ENCODE measurements at places on chromosomes 13 and 19.

DNA sequence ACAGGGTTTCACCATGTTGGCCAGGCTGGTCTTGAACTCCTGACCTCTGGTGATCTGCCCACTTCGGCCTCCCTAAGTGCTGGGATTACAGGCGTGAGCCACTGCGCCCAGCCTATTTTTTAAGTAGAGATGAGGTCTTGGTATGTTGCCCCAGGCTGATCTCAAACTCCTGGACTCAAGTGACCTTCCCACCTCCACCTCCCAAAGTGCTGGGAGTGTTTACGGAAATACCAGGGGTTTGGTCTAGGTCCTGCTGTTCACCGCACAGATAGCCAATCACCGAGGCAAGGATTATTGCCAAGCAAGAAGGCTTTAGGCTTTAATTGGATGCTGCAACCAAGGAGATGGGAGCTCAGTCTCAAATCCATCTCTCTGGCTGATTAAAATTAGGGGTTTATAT lies 11.6 kb downstream of the CLEC4G start:
- no peak for DNase-seq

DNA sequence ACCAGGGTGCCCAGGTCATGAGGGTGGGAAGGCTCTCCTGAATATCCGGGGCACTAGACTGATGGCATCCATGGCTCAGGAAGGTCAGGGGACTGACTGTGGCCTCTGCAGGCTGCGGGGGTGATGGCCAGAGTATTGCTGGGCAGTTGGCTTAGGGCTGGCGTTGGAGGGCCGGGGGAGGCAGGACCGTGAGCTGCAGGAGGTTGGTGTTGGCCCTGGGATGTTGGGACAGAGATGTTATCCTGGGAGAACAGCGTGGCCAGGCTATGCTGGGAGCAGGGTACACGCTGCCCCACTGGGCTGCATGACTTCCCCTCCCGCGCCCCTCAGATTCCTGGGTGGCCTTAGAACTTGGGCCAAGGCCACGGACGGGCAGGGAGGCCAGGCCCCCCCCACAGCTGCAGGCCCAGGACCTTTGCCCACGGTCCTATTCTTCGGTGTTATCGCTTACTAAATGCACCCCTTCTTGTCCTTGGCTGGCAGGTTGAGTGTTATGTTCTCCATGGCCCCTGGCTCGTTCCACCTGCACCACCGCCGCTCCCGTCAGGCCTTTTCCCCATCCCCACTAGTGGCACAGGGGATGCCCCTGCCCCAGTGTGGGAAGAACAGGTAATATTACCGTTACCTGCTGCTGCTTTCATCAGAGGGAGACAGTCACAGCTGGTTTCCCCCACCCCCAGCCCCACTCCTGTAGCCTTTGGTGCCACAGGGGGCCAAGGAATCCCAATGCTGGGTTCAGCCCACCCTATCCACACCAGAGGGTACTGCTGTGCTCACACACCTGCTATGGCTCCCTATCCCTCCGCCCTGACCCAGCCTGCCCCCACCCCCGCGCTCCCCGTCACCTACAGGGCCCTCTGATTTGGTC lies 3.2 kb upstream of the ISYNA1 start:
- DNase-seq: no peak

- DNase-seq: peak; percentile 88
Measured at GRCh38 chr19:3987619-3988371, 2.5 kb upstream of the EEF2 start.

- no peak for DNase-seq
Measured at GRCh38 chr13:111552891-111553655, 232.6 kb downstream of the TEX29 start.

GRCh38 chr13:44976949-44977583 lies 12.2 kb downstream of the NUFIP1 start:
- no peak for DNase-seq

GRCh38 chr13:46392967-46393366 lies 5.9 kb upstream of the RUBCNL start:
- no peak for DNase-seq

DNA sequence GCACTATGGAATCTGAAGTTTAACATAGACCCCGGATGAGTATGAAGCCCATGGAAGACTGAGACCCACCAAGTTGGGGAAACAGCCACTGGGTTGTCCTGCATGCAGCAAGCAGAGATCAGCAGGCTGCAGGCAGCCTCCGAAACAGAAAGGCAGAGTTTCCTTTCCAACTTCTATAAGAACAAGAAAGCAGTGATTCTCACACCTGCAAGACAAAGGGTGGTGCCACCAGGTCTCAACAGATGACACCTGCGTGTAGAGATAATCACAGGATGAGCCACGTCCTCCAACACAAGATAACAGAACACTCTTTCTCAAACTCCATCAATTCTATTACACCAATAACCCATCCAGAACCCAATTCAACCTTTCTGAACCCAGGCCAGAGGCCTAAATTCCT lies 457.9 kb downstream of the FOXO1 start:
- DNase-seq: no peak

- DNase-seq: peak; percentile 89
Measured at GRCh38 chr19:17757125-17757524, 5.8 kb downstream of the FCHO1 start.

DNA sequence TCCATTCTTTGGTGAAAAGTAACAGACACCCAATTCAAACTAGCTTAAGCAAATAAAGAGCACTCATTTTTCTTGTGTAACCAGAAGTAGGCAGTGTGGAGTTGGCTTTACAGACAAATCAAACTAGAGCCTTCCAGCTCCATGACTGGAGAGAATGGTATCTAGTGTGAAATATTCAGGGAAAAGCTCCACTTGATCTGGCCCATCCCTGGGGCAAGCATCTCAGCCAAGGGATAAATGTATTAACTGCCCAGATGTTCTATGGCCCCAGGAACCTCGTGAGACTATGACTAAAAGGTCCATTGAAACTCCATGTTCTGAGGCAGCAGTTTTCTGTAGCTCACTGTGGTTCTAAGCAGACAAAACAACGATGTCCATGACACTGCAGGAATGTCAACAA lies 49.9 kb downstream of the TBC1D4 start:
- no peak for DNase-seq

GRCh38 chr13:23427342-23427843 lies 6.1 kb downstream of the SACS start:
- DNase-seq: no peak

DNA sequence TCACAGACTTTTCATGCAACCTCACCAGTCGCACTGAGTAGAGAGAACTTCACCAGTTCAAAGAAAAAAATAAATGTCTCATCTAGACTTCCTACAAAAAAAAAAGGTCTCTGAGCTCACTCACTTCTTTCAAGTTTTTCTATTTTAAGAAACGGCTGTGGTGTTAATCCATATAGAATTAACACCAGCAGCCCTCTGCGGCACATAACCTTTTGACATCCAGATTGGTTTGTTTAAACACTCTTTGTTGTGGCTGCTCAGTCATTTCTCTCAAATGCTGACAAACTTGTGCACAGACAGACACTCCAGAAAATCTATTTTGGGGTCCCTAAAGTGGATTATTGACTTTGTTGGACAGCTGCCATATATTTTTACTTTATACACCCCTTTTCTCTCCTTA lies 874.9 kb downstream of the EFNB2 start:
- no peak for DNase-seq

DNA sequence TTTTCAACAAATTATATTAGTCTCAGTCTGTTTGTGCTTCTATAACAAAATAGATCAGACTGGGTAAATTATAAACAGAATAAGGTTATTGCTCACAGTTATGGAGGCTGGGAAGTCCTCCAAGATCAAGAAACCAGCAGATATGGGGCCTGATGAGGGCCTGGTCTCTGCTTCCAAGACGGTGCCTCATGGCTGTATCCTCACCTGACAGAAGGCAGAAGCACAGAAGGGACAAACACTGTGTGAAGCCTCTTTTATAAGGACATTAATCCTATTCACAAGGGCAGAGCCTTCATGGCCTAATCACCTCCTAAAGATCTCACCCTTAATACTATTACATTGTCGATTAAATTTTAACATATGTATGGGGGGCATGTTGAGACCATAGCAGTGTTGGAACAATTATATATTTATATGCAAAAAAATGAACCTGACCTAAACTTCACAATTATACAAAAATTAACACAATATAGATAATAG lies 12.7 kb downstream of the F10 start:
- no peak for DNase-seq

DNA sequence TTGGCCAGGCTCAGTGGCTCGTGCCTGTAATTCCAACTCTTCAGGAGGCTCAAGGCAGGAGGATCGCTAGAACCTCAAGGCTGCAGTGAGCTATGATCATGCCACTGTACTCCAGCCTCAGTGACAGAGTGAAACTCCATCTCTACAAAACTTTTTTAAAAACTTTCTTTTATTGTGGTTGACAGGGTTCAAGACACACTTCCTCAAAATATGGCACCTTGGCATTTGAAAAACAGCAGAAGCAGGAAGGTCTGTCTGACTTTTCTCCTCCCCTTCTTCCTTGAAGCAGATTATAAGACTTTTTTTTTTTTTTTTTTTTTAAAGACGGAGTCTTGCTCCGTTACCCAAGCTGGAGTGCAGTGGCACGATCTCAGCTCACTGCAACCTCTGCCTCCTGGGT lies 100.3 kb downstream of the TM9SF2 start:
- no peak for DNase-seq

DNA sequence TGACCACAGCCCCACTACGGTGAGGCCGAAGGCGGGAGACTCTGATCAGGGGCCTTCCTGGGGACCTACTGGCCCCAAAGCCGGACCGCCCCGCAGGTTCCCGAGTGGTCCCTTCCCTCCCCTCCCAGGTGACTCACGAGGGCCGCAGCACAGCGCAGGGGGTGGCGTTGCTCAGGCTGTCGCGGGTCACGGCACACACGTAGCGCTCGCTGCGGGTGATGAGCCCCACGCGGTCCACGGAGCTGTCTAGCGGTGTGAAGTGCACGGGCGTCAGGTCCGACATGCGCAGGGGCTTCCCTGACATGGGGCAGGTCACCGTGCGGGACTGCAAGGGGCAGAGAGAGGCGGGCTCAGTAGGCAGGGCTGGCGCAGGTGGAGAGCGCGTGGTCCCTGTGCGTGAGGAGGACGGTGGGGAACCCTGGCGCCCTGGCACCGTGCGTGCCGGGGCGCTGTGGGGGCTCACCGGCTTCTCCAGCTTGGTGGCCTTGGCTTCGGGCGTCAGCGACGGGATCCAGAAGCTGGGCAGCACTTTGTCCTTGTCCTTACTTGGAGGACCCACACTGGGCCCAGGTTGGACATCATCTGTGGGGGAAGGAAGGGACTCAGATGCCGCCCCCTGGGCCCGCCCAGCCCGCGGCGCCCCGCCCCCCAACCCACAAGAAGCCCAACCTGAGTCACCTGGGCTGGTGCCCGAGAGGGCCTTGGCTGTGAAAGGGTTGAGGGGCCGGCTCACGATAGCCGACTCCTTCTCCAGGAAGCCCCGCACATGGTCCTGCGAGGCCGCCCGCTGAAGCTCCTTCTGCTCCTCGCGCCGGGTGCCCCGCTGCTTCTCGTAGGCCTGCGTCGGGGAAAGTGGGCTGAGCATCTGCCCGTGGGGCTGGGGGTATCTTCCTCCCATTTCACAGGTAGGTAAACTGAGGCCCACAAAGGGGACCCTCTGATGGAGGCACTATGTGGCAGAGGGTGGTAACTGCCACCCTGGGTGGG lies 23.7 kb downstream of the NOSIP start:
- DNase-seq: no peak

GRCh38 chr19:1568320-1569019 lies at the start of gene MEX3D:
TSS of gene MEX3D (minus strand) at chr19:1568325. CDS start at chr19:1568058, 267 bp downstream.
- DNase-seq: peak; percentile 44

DNA sequence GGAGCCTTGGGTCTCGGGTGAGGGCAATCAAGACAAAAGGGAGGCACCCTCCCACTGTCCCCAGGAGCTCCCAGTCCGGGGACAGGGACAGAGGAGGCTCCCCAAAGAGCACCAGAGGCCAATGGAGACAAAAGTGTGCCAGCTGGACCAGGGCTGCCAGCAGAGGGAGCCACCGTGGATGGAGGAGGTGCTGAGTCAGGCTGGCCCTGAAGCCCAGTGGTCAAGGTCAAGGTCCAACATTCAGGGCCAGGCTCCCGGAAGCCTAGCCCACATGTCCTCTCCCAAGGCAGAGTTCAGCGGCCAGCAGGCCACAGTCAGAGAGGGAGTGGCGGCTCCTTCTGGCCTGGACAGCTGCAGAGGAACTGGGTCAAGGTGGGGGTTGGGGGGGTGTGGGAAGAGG lies 8.4 kb downstream of the COL5A3 start:
- no peak for DNase-seq

GRCh38 chr13:43805681-43806128 lies 18.9 kb upstream of the ENOX1 start:
- no peak for DNase-seq

GRCh38 chr13:44516771-44517170 lies 59.4 kb downstream of the TSC22D1 start:
- no peak for DNase-seq

DNA sequence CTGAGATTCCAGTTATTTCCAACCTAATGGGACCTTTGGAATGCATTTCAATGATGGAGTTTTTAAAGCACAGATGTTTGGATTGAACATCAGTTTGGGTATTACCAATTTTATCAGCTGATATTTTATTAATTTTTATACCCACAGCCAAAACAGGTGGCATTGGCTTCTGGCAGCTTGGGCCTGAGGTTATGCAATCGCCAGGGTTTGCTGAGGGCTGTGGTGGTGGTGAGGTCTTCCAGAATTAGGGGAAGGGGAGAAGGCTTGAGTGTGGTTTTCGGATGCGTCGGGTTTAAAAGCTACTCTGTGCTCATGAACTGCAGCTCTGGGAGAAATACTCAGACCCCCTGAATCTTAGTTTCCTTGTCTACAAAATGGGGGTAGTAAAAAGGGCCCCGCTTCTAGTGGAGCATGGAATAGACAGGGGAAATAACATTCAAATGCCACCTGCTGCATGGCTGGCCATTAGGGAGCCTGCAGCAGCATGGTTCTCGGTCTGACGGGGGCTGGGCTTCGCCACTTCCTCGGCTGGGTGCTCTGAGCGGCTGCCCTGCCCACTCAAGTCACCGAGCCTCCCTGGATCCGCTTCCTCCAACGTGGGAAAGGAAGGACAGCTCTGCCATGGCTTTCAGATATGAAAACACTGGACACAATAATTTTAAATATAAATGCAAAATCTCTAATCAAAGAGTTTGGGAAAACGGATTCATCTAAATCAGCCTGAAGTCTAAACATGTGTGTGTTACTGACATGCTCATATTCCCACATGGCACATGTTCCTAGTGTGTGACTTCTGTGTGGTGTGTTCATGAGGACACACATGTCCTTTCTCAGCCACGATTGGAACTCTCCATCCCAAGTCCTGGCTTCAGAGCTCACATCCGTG lies 35.2 kb downstream of the ADPRHL1 start:
- DNase-seq: no peak

DNA sequence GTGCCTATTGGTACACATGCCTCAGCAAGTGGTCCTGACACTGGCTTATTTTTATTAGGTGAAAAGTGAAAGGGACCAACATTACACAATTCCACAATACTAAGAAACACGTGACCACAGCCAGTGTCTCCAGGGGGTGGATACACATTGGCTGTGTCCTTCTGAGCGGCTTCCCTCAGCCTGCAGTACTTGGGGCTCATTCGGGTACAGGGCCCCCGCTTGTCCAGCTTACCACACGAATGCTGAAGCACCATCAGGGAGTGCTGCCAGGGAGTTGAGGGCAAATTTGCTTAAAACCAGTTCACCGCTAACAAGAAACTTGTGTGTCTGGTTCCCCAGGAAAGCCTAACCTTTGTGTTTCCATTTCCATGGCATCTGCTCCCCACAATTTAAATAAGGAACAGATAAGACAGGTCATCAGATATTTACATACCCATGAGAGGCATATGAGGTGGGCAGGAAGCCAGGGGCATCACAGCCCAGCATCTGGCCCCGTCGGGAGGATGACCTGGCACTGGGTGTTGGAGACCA lies 23.3 kb downstream of the PBX4 start:
- DNase-seq: no peak

GRCh38 chr13:110565296-110565695 lies 3.8 kb upstream of the RAB20 start:
- no peak for DNase-seq

- no peak for DNase-seq
Measured at GRCh38 chr19:44590245-44591059, 22.9 kb upstream of the IGSF23 start.

Measured in NCI-H1092 treated with DMSO at 0.1 percent for 48 hours (cell line).